ENCODE measurements at places on chromosomes 12 and 14. TPM values are rescaled to one million over a fixed set of nuclear protein-coding genes. Genes with fewer than 3 reads are reported as not detected.
A peak's percentile ranks its signal among the peaks of the same experiment; 100 is the strongest.

Gene MTA1
- total RNA-seq: 47.9 TPM

DNA sequence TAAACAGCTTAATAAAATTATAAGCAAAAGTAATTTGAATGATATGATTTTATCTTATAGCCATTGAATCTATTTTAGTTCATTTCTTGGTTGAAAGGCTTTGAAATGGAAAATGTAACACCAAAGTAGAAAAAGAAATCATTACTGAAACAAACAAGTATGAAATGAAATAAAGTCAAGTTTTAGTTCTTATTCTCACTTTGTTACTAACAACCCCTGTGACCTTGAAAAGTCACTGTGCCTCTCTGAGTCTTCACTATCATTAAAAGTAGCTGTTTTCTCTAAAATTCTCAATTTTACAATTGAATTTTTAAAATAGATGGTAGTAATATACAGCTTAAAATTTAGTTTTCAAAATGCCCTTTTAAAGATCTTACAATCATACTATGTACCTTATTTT, 32.4 kb upstream of the SLC17A8 start:
- DNase-seq: no peak

Gene KRT6C
- not detected for total RNA-seq

GRCh38 chr12:94805749-94806529, 155.6 kb upstream of the TMCC3 start:
- peak; percentile 27 for DNase-seq

- no peak for DNase-seq
Measured at GRCh38 chr14:28983279-28983678, 216.7 kb downstream of the FOXG1 start.

DNA sequence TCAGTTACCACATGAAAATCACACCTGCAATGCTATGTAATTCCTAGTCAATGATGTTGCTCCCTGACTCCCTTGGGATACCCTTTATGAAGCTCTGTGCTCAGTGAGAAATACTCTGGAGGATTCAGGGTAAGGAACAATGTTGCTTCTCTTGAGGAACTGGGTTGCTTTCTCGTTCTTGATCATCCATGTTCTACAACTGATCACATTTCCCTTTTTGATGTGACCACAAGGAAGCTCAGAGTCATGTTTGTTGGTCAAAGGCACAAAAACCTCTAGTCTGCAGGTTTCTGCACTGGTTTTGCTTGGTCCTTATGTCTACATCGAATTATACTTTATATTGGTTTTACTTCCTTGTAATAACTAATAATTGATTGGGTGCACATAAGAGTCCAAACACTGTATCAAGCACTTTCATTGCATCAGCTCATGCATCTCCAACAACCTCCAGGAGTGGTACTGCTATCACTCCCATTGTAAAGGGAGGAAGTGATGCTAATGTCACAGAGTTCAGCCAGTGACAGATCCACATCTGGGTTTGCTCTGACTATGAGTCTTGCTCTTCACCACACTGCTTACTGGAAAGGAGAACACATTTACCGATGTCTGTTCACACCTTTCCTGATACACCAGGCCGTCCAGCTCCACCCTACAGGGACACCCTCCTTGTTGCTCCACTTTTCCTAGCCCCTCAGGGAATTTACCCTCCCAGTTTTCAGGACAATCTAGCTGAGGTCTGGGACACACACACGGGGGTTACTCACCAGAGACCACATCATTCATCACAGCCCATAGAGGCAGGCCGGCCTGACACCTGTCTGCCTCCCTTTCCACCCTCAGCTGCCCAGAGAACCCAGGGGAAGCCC, 41.0 kb downstream of the CMKLR1 start:
- DNase-seq: no peak

DNA sequence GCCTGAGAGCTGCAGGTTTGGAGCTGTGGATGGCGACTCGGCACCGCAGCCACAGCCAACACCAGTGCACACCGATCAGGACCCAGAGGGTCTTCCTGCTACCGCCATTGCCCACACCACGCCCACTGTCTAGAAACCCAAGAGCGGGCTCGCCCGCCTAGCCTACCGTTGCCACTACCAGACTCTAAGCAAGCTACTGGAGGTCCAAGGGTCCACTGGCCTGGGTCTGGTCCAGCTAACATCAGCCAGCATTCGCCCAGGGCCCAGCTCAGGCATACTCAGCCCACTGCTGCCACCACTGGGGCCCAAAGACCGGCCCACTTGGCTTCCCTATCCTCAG, 30.5 kb upstream of the MON2 start:
- no peak for DNase-seq
